ENCODE measurements at places on chromosomes 12 and 14.

- DNase-seq = no peak
Observed at GRCh38 chr12:102643879-102644575, 163.7 kb upstream of the IGF1 start.

GRCh38 chr14:59827401-59827800, 43.2 kb downstream of the RTN1 start:
- no peak for DNase-seq

GRCh38 chr12:103431387-103431786, 64.4 kb downstream of the C12orf42 start:
- DNase-seq = no peak

GRCh38 chr14:90641615-90642243, 174.5 kb downstream of the TTC7B start:
- DNase-seq = no peak

- peak; percentile 40 for DNase-seq
Observed at GRCh38 chr12:107317751-107318555, 224.6 kb upstream of the CRY1 start.

DNA sequence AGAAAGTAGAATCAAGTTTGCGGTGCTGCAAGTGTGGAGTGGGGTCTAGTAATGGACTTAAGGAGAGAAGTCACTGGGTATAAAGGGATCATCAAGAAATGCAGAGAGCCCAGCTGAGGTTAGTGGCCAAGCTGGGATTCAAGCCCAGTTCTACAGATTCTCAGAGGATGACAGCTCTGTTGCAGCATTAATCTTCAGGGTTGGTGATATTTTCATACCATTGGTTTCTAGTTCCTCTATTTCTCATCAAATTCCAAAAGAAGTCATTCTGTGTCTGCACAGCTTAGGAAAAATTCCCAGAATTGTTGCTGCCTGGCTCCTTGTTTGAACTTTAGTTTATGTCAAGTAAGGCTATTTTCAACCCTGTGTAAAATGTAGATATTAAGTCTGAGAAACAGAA, 169.5 kb upstream of the NTF3 start:
- peak; percentile 60 for DNase-seq

- no peak for DNase-seq
Observed at GRCh38 chr12:46808955-46809697, 16.7 kb downstream of the SLC38A4 start.

GRCh38 chr14:94394581-94395207, 6.3 kb upstream of the SERPINA1 start:
- DNase-seq = no peak

- DNase-seq = peak; percentile 92
Observed at GRCh38 chr12:6345319-6346091, 3.6 kb upstream of the TNFRSF1A start.

- no peak for DNase-seq
Observed at GRCh38 chr12:45532113-45532512, 197.4 kb upstream of the ARID2 start.

- no peak for DNase-seq
Observed at GRCh38 chr12:108430245-108430644, 84.8 kb upstream of the FICD start.

GRCh38 chr14:29637411-29637810, 290.2 kb downstream of the PRKD1 start:
- DNase-seq = peak; percentile 20

DNA sequence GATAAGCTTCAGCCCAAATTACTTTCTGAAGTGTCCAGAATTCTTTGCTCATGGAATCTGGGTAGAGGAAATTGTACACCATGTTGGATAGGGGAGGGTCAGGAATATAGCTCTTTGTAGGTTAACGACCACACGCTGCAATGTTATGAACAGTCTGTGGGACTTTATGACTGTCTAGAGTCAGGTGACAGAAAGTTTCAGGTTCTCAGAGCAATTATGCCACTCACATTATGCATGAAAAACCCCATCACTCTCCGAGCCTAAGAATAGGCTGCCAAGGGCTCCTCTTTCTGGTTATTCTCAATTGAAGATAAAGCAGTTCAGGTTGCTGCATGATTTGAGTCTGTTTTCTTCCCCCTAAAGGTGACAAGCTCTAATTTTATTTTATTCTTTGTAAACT, 430.9 kb downstream of the ATP23 start:
- no peak for DNase-seq

DNA sequence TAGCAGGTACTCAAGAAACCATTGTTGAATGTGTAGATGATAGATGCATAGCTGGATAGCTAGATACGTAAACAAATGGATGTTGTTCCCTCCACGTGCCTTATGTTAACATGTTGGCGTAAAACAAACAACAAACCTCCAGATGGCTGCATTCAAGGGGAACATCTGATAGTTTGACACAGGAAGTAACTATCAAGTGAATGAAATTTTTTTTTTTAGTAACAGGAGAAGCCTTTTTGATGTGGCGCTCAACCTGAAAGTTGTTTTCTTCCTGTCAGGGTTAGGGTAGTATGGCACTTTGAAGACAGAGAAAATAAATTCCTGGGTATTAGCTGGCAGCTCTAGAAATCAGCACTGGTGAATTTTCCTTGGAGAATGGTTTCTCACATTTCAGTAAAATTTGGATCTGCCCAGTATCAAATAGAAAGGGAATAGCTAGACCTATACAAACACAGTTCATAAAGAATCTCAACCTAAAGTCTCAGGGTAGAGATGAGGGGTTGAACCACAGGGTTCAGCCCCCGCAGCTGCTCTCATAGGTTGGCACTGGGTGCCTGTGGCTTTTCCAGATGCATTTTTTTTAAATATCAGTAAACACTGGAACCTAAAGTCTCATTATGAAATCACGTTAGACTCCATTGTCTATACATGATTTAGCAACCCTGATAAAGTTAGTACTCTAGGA, 18.8 kb upstream of the RAP1B start:
- no peak for DNase-seq

- no peak for DNase-seq
Observed at GRCh38 chr14:90198541-90199060, 57.8 kb upstream of the PSMC1 start.

DNA sequence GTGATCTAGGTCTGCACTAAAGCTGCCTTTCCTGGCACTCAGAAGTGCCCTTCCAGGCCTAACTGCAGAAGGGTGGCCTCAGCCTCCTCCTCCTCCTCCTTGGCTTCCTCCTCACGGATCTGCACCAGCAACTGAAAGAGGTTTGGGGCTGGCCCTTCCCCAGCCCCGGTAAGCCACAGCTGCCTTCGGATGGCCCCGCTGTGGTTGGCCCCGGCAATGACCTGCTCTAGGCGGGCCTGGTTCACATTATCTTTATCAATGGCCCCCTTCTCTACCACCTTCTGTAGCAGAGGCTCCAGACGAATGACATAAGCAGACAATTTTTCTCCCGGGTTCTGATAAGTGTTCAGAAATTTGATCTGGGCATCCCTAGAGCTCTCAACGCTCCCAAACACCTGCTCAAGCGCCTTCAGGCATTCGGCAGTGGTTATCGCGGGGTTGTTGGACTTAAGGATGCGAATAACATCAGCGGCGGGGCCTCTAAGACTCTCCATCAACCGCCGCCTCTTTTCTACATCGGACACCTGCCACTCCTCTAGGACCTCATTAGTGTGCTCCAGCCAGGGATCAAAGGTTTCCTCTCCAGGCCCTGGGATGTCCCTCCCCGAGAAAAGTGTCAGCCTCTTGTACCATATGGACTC, 1.5 kb downstream of the PNMA1 start:
- no peak for DNase-seq

GRCh38 chr12:41992692-41993215, 151.9 kb downstream of the GXYLT1 start:
- no peak for DNase-seq

DNA sequence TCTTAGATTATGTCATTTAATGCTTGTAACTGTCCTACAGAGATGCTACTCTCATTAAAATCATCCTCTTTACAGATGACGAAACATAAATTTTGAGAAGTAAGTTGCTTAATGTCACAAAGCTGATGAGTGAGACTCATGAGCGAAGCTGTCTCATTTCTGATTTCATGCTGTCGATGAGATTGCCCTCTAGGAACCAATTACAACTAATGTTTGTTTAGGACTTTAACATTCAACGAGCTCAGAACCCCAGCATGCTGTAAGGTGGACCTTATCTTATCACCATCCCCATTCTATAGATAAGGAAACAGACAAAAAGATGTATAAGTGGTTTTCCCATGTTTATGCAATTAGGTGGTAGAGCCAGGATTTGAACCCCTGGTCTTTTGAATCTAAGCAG, 23.1 kb downstream of the BHLHE41 start:
- DNase-seq = no peak

DNA sequence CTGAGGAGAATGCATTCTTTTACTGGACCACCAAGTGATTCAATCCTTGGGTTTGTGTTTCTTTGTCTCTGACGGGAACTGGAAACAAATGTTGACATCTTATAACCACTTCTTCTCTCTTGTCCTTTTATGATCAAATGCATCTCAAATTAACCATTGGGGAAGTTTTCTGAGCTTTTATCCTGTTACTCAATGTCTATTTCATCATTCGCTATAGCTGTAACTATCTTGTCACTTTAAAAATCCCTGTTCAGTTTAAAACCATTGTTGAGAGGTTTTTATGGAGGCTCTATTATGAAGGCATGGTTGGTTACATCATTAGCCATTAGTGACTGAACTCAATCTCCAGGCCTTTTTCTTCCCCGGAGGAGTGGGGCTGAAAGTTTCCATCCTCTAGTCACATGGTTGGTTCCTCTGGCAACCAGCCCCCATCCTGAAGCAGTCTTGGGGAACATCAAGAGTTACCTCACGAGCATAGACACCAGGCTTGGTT, 2.7 kb upstream of the CLEC6A start:
- no peak for DNase-seq

GRCh38 chr12:2654741-2655140, 140.0 kb upstream of the FKBP4 start:
- DNase-seq = no peak

- no peak for DNase-seq
Observed at GRCh38 chr14:58805605-58806409, 168.0 kb downstream of the DACT1 start.

DNA sequence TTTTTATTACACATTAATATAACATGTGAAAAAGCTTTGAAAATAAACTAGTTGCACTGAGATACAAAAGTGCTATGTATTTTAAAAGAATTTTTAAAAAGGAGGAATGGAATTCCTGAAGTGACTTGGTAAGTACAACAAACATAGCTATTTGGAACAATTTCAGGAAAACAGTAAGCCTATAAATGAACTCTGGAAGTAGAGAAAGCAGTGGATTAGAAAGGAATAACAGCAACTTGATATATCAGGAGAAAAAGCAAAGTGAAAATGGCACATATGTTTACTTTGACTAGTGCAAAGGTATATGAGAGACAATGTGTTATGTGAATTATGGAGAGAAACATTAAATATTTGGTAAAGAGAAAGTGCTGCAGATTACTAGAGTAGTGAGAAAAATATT, 811.7 kb downstream of the C12orf50 start:
- DNase-seq = no peak

DNA sequence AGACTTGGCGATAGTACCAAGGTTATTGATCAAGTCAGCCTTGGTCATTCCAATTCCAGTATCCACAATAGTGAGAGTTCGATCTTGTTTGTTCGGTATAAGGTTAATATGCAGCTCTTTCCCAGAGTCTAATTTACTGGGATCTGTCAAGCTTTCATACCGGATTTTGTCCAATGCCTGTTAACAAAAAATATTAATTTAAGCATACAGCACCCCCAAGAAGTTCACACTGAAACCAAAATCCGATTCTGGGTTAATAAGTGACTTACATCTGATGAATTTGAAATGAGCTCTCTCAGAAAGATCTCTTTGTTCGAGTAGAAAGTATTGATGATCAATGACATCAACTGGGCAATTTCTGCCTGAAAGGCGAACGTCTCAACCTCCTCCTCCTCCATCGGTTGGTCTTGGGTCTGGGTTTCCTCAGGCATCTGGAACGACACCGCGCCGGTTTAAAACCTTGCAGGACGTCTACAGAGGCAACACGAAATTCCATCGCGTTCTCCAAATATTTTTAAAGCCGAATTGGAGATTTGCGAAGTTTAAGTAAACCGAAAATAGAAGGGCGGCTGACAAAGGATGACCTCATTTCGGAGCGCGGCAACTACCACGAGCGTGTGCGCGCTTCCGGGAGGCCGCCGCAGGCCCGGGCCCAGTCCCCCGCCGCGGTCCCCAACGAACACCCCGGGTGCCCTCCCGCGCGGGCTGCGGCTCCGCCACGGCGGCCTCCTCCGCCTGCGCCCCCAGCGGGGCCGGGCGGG, 716 bp downstream of the HSP90AA1 start:
- DNase-seq = peak; percentile 65

- no peak for DNase-seq
Observed at GRCh38 chr12:91893476-91893875, 252.2 kb downstream of the BTG1 start.

DNA sequence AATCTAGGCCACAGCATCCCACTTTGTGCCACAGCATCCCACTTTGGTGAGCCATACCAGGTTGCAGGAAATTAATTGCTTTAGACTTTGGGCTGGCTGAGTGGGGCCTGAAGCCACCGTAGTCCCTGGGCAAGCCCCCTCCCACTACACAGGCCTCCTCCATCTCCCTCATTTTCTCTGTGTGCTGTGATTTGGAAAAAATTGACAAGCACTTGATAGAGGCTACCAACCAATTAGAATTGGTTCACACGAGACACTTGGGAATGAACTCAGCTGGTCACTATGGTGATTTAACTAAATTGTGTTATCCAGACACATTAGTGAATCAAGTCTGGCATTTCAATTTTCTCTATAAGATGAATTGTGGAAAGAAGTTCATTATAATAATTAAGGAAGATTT, 481.1 kb downstream of the DIO2 start:
- DNase-seq = no peak

GRCh38 chr14:99270458-99271220, 1.4 kb downstream of the BCL11B start:
- DNase-seq = no peak

- no peak for DNase-seq
Observed at GRCh38 chr12:121531356-121531750, 49.5 kb downstream of the KDM2B start.

DNA sequence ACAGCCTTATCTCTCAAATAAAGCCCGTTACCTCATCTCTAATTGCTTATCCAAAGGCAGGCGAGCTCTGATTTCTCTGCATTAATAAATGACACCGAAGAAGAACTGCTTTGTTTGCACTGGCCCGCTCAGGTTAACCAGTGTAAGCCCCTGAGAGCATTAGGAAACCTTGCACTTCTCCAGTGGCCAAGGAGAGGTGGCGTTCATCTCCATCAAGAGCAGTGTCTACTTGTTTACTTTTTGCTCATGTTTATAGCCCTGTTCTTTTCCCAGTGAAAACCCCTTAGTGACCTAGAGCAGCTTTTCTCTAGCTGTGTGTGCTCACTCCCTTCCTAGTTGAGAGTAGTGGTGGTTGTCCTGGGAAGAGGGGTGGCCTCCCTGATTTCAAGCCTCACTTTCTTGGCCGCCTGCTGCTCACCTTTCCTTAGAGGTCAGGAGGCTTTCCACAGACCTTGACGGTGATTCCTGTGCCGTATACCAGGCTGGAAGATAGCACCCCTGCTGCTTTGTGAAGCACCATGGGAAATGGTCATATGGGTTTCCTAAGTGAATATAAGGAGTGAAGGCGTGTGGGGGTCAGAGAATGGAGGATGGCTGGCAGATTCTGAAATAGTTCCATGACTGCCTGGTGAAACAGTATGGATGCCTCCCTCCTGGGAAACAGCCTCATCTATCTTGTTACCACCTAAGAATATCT, 16.6 kb downstream of the FBXW8 start:
- DNase-seq = no peak
